MCF 10A (cell line): ENCODE measurements at places on chromosomes 4 and X. TPM values are rescaled to one million over a fixed set of nuclear protein-coding genes. Genes with fewer than 3 reads are reported as not detected.
A peak's percentile ranks its signal among the peaks of the same experiment; 100 is the strongest.

The MAD2L1 gene
- 16.2 and 26.8 TPM in 2 replicates for total RNA-seq

The NLGN4X gene
- total RNA-seq: 1.6 and 2.2 TPM in 2 replicates

The SLC6A14 gene
- 0.44 TPM in 1 of 2 replicates, not detected in the other for total RNA-seq

- H3K4me1 ChIP-seq: peaks cover 5% of the 10 kb centered on the region
- H3K27ac ChIP-seq: no peak overlapping the region
- H3K27me3 ChIP-seq: peaks cover 41% of the 10 kb centered on the region
Observed at GRCh38 chr4:8013976-8014726, 74.5 kb upstream of the AFAP1 start.

DNA sequence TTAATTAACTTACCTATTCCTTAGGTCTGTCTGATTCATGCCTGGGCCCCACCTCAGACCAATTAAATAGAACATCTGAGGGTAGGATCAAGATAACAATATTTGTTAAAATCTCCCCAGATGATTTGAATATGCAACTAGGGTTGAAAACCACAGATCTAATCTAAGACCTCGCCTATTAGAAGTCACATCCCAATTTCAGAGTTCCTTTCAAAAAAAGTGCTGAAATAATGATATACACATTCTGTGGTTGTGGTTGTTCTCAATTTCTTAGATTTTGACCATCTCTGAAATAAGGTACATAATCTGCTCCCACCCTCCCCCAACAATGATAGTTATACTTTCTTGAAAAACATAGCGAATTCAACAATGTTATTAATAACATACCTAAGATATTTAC is 27.7 kb downstream of the NIPAL1 start:
- H3K27me3 ChIP-seq: no peaks in the 10 kb centered on the region
- no peak for DNase-seq
- no peak overlapping the region for H3K27ac ChIP-seq
- no peak overlapping the region for H3K4me3 ChIP-seq
- peaks cover 2% of the 10 kb centered on the region for H3K36me3 ChIP-seq

DNA sequence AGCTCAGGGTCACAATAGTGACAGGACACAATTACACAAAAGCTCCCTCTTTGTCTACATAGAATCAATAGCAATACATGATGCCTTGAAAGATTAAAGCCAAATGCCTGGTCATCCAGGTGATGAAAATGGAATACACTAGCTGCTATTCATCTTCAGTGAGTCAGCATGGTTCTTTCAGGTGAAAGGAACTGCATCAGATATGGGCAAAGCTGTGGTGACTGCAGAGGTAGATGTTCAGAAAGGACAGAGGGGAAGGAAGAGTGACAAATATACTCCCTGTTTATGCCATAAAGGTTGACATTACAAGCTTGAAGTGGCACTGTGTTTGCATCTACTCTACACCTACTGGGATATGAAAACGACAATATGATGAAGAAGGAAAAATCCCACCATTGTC is 20.0 kb upstream of the FTHL17 start:
- no peak for DNase-seq
- no peak overlapping the region for H3K27ac ChIP-seq
- H3K4me3 ChIP-seq: no peak overlapping the region
- no peaks in the 10 kb centered on the region for H3K27me3 ChIP-seq

DNA sequence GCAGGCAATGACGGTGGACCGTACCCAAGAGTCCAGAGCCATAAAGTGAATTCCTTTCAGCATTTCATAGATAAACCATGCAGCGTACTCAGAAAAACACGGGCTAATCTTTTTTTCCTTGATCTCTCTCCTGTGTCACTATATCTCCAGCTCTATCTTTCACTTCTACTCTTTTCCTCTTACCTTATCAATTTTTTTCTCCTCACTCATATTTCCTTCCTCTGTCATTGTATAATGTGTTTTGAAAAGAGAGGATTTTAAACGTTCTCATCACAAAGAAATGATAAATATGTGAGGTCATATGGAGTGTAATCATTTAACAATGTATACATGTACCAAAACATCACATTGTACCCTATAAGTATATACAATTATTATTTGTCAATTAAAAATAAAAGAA is 176.5 kb downstream of the CPE start:
- H3K27me3 ChIP-seq: no peaks in the 10 kb centered on the region
- peaks cover 4% of the 10 kb centered on the region for H3K4me1 ChIP-seq
- no peak overlapping the region for H3K27ac ChIP-seq
- DNase-seq: no peak
- H3K4me3 ChIP-seq: no peak overlapping the region

DNA sequence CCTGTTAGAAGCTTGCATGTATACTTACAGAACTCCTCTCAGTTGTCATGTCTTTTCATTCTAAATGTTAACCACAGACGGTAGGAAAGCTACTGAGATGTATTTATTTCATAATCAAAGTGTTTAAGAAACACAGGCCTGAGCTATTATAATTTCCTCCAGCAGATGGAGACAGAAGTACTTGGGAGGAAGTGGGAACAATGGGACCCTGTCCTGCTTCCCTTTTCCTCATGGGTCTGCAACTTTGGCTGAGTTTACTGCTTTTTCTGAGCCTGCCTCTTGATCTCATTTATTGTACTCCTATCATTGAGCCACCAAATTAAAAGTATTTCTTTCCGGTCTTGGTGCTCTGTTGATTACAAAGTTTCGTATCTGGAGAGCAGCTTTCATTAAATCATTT is 67.7 kb upstream of the SPANXN2 start:
- DNase-seq: peak; percentile 52
- no peak overlapping the region for H3K4me3 ChIP-seq
- H3K27ac ChIP-seq: no peak overlapping the region
- no peaks in the 10 kb centered on the region for H3K27me3 ChIP-seq

DNA sequence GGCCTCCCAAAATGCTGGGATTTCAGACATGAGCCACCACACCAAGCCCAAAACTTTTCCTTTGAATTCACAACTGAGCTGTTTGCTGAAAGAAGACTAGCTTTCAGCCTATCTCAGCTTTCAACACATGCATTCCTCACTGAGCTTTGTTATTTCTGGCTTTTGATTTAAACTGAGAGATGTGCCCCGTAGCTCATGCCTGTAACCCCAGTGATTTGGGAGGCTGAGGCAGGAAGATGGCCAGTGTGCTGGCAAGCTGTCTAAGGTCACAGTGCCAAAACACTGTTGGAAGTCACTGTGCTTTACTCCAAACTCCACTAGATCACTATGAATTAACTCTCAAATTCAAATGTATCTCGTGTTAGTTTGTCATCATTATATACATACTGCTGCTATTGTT is 779.5 kb downstream of the TRIML1 start:
- no peak overlapping the region for H3K27ac ChIP-seq
- H3K36me3 ChIP-seq: no peaks in the 10 kb centered on the region
- no peak overlapping the region for H3K4me3 ChIP-seq
- H3K27me3 ChIP-seq: no peaks in the 10 kb centered on the region
- H3K4me1 ChIP-seq: no peaks in the 10 kb centered on the region

DNA sequence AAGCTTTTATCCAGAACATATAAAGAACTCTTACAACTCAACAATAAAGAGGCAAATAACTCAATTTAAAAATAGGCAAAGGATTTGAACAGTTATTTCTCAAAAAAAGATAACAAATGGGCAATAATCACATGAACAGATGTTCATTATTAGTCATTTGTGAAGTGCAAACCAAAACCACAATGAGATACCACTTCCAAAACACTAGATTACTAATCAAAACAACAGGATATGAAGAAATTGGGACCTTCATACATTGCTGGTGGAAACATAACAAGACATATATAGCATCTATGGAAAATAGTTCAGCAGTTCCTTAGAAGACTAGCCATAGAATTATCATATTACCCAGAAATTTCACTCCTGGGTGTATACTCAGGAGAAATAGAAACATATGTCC is 224.6 kb downstream of the FBXO8 start:
- H3K4me3 ChIP-seq: no peak overlapping the region
- H3K36me3 ChIP-seq: no peaks in the 10 kb centered on the region
- H3K4me1 ChIP-seq: no peaks in the 10 kb centered on the region
- H3K27me3 ChIP-seq: no peaks in the 10 kb centered on the region
- no peak overlapping the region for H3K27ac ChIP-seq

DNA sequence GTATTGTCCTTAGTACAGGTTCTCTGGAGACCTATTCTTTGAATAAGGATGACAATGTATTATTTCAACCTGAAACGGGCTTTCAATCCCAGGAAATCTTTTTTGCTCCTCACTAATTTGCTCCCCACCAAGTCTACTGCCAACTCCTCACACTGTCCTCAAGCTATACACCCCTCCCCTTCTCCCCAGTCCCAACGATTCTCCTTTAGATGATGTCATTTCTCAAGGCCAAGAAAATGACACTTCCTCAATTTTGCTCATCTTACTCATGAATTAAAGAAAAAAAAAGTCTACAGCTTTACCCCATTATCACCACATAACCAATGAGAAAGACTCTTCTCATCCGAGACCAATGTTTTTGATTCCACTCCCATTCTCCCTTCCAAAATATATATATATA is 20.6 kb downstream of the AP1S2 start:
- no peak overlapping the region for H3K4me3 ChIP-seq
- no peaks in the 10 kb centered on the region for H3K27me3 ChIP-seq
- H3K4me1 ChIP-seq: no peaks in the 10 kb centered on the region

DNA sequence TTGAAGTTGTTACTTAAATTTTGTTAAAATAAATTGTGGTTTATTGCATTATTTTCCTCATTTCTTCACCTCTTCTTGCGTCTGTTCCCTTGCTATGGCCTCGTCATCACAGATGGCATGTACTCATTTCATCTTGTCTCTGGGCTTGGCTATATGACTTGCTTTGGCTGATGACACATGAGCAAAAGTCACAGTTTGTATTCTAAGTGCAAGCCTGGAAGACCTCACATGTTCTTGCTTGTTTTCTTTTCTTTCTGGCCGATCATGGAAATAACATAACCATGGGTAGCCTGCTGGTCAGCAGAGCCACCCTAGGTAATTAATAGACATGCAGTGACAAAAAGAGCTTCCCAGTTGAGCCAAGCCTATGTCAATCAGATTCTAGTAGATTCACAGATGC is 527.9 kb downstream of the SPRY1 start:
- no peaks in the 10 kb centered on the region for H3K27me3 ChIP-seq
- no peak overlapping the region for H3K27ac ChIP-seq
- H3K4me1 ChIP-seq: no peaks in the 10 kb centered on the region
- peak; percentile 30 for DNase-seq
- H3K4me3 ChIP-seq: no peak overlapping the region
- no peaks in the 10 kb centered on the region for H3K36me3 ChIP-seq

DNA sequence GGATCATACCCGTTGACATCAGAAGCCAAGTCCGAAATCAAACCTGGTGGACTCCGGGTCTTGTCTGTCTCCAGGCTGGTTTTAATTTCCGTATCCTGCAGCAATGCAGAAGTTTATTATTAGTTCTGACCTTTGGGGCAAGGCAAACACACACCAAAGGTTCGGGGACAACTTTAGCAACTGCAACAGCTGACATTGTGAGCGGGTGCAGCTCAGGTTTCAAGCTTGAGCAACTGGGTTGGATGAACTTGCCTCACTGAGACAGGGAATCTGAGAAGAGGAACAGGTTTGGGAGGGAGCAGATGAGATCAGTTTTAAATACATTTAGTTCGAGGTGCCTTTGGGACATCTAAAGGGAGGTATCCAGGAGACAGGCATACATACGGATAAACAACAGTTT is 110.7 kb downstream of the GNL3L start:
- H3K27me3 ChIP-seq: no peaks in the 10 kb centered on the region
- peak; percentile 0 for DNase-seq
- no peak overlapping the region for H3K27ac ChIP-seq
- peaks cover 6% of the 10 kb centered on the region for H3K4me1 ChIP-seq
- no peak overlapping the region for H3K4me3 ChIP-seq
- H3K36me3 ChIP-seq: no peaks in the 10 kb centered on the region
